Activated CD4-positive, alpha-beta T cell treated with anti-CD3 and anti-CD28 coated beads, Interleukin-2, Interleukin-6, amounts not matched to agents 100 ng/mL and 50 ng/mL, durations not matched to agents 16 hours and 8 hours (primary cell): ENCODE measurements at places on chromosomes 2 and 18.

DNA sequence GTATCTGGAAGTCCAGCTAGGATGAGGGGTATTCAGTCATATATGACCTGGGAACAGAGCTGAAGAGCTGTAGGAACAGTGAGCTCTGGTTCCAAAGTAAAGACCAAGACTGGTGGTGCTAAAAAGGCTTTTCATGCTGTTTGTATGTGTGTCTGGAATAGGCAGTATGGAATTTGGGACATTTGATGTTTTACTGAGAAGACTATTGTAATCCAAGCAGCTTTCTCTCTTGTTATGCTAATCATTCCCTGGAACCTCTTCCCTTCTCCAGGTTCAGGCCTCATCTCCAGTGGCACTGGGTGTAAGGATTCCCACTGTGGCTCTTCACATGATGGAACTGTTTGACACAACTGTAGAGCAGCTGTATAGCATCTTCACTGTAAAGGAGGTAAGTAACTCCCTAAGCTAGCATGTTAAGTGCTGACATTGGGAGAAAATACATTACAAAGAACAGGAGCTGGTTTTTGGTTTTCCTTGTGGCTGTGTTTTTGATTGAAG lies 23.3 kb downstream of the C2orf74 start:
- no peak for DNase-seq

GRCh38 chr2:226767056-226767813 lies 32.4 kb downstream of the IRS1 start:
- DNase-seq, result no peak

- DNase-seq, result peak; percentile 72
Observed at GRCh38 chr18:49249521-49249920, 210.9 kb downstream of the DYM start.

- no peak for DNase-seq
Observed at GRCh38 chr18:65547046-65547445, 203.8 kb upstream of the CDH7 start.

- DNase-seq, result no peak
Observed at GRCh38 chr2:210086292-210086691, 83.9 kb downstream of the RPE start.

DNA sequence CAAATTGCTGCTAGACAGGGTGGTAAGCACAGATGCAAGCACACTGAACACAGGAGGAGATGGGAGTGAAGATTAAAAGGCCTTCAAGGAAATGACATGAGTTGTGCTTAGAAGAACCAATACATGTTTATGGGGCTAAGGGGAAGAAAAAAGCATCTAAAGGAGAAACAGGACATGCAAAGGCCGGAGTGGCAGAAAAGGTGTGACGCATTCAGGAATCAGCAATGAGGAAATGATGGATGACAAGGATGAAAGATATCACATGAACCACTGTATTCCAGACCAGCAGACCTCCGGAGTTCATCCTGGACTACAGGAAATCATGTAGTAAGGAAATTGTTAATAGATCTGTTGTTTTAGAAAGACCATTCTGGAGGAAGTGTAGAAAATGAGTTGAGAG lies 42.8 kb downstream of the PPP4R1 start:
- no peak for DNase-seq

GRCh38 chr2:165349181-165349580 lies 110.0 kb downstream of the SCN2A start:
- no peak for DNase-seq

DNA sequence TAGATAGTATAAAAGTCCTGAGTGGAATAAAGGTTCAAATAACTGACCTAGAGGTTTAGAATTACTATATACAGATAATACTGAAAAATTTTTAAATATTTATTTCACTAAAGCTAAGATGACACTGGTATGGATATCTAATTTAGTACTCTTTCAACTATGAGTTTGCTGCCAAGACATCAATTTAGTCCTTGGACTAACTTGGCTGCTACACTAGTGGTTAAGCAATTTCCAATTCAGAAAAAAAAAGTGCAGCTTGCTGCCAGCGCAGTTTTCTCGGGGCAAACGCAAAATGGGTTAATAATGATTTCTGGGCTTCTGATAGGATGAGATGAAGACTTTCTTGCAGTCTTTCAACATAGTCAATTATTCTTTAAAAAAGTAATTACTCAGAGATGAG lies 10.8 kb downstream of the BUB1 start:
- DNase-seq, result no peak

DNA sequence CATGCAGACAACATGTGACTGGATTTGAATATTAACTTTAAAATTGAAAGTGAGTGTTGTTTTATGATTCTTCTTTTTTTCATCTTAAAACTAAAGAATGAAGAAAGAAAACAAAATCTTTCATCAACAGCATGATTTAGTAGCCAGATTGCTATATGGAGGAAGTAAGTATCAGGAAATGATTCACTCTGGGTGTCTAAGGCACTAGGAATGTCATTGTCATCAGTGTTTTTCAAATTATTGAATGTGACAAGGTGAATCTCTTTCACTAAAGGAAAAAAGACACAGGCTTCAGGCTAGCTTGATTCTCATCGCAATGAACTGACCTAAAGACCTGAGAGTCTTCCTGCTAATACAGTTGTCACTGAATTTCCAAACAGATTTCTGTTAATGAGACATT lies 430.1 kb downstream of the FBXO15 start:
- DNase-seq, result no peak

- no peak for DNase-seq
Observed at GRCh38 chr18:55258088-55258487, 298.8 kb upstream of the CCDC68 start.

- DNase-seq, result no peak
Observed at GRCh38 chr2:112000399-112001135, 54.5 kb upstream of the TMEM87B start.

DNA sequence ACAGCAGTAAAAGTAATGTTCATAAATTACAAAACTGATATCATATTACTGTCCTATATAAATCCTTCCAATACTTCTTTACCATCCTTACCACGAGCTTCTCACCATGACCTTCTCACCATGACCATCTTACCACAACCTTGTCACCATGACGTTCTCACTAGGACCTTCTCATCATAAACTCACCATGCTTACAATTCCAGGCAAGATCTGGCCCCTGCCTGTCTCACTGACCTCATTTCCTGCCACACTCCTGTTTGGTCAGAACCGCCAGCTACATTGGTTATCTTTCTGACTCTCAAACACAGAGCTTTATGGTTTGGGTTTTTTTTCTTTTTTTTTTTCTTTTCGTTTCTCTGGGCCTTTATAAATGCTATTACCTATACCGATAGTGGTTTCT lies 827.6 kb downstream of the RNF144A start:
- DNase-seq, result peak; percentile 73

DNA sequence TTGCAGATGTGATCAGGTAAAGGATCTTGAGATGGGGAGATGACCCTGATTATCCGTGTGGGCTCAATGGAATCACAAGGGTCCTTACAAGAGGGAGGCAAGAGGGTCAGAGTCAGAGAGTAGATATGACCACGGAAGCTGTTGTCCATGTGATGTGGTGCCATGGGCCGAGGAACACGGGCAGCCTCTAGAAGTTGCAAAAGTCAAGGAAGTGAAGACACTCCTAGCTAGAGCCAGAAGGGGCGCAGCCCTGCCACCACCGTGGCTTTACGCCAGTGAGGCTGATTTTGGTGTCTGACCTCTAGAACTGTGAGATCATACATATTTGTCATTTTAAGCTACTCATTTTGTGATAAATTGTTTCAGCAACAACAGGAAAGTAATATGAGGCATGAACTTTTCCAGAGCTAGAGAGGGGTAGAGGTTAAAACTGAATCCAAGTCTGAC lies 114.4 kb downstream of the CAPN13 start:
- DNase-seq, result no peak

DNA sequence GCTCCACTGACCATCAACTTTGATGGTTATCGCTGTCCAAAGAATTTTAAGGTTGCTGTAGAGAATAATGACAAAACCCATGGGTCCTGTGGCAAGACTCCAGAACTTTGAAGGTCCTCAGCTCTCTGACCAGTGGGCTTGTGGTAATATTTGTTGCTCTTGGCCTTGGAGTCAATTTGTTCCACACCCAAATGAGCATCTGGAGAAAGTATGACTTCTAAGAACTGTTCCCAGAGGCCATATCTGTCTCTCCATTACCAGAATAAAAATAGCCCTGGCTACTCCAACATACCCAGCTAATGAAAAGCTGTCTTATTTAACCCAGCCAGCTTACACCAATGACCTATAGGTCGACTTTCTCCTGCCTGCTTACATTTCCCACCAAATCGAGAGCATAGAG lies 466.4 kb downstream of the MEIS1 start:
- no peak for DNase-seq

DNA sequence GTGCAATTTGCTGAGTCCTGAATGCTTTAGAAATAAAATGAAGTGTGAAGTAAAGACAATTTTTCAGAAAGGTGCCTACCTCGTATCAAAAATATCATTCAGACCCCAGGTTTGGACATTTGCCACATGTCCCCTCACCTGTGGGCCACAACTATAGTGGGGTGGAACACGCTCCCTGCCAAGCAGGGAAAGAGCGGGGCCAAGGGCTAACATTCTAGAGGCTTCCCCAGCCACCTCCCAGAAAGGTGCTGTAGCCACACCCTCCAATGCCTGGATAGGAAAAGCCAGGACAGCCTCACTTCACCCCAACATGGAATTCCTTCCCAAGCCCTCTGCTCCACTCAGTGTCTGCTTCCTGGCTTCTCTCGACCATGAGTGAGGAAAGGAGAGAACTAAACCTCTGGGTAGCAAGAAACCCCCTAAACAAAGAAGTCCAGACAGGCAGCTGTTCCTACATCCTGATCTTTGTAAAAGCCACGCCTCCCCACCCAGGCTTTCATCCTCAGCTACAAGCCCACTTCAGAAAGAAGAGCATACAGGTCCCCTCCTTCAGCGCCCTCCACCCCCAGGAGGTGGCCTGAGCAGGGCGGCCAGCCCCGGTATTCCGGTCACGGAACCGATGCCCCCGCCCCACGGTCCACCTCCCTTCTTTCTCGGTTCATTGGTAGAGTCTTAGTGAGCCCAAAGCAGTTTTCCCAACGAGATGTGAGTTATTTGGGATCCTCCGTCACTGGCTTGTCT lies 2.1 kb downstream of the COL6A3 start:
- no peak for DNase-seq

GRCh38 chr2:223122781-223123180 lies 70.8 kb downstream of the KCNE4 start:
- DNase-seq, result no peak

- peak; percentile 51 for DNase-seq
Observed at GRCh38 chr2:179410552-179411356, 146.1 kb upstream of the SESTD1 start.

DNA sequence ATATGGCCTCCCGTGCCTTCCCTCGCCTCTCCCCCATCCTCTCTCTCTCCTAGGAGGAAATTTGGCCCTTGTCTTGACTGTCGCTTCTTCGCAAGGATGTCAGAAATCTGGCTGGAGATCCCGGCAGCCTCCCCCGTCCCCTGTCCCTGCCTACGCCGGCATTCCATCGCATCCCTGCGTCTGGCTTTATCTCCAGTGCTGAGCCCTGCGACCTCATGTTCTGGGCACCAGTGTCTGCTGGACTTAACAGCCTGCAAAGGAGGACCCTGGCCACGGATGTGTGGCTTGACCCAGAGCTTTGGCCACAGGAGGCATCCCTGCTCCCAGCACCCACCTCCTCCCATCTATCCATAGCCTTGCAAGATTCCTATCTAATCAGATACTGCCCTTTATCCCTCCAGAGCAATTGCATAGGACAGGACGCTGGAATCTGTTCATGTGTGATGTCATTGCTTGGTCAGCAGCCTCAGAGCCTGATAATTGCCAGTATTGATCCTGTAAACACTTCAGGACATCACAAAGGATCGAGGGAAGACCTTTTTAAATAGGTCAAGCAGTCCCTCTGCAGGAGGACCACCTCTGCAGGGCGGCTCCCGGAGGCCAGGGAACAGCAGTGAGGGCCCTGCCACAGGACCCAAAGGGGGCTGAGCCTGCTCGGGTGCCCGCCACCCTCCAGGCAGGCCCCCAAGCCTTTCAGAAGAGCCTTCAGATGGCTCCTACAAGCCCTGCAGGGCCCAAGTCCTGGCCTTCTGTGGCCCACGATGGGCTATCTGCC lies 168.2 kb downstream of the TWIST2 start:
- DNase-seq, result no peak

DNA sequence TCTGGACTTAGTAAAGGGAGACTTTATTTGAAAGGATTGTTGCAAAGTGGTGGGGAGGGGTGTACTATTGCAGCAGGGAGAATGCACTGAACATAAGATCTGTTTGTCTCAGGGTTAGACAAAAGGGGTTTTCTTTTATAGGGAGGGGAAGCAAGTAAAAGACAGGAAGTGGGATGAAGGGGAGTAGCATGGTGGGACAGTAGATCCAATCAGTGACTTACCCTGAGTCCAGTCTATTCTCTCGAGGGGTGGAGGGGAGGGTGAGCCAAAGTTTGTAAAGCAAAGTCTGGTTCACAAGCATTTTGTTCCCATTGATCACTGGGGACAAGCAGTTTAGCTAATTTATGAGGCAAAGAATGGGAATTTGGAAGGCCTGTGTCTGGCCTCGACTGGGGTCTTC lies 35.0 kb upstream of the CYP27C1 start:
- no peak for DNase-seq

DNA sequence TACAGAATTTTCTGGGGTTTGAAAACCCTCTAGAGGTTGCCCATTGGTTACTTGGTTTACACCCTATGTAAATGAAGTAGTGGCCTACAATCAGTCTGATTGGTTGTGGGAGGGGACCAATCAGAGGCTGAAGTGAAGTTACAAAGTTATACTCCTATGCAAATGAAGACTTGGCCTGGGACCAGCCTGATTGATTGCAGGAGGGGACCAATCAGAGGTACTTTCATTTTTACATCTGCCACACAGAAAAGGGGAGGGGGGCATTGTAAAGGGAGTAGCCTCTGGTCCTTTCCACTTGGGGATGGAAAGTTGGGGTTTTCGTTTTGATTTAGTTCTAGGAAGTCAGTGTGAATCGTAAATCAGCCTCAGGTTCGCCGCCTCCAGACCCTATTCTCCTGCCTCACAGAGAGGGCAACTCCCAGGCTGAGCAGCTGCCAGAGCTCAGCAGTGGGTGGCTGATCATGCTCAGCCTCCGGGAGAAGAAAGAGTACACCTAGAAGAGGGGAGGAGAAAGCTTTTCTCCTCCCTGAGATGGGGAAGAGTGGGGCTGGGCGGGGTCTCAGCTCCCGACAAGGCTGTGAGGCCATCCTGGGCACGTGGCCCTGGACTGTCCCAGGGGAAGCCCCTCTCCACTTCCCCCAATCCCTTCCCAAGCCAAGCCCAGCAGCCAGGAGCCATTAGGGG lies 372.5 kb downstream of the GALR1 start:
- DNase-seq, result peak; percentile 23

DNA sequence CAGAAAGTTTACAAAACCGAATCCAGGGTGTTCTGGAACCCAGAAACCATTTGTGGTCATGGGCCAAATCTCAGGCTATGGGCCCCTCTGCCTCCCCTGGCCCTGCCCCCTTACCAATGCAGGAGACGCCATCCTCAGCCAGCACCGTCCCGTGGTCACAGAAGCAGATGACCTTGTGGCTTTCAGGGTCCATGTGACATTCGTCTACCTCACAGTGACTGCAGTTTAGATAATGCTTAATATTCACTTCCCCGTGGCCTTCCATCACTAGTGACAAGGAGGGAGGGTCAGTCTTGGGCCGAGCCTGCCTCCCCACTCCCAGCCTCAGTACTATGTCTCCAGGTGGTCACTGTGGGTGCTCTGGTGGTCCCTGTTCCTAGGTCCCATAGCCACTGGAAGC lies 111.6 kb downstream of the CLIP4 start:
- no peak for DNase-seq
